A673 (cell line): ENCODE measurements at places on chromosomes 5 and 9. TPM values are rescaled to one million over a fixed set of nuclear protein-coding genes. Genes with fewer than 3 reads are reported as not detected.

ARL10 gene
- total RNA-seq, result 13.6 and 15.8 TPM in 2 replicates

IL13 gene
- total RNA-seq, result not detected in 2 replicates

- peak; percentile 68 for DNase-seq
Observed at GRCh38 chr5:154190595-154191304, at the start of gene GALNT10. GALNT10 (plus strand) TSS chr5:154190733; CDS start chr5:154190867, 134 bp downstream.

GRCh38 chr5:115801152-115801551 lies 15.3 kb downstream of the CDO1 start:
- DNase-seq, result no peak

DNA sequence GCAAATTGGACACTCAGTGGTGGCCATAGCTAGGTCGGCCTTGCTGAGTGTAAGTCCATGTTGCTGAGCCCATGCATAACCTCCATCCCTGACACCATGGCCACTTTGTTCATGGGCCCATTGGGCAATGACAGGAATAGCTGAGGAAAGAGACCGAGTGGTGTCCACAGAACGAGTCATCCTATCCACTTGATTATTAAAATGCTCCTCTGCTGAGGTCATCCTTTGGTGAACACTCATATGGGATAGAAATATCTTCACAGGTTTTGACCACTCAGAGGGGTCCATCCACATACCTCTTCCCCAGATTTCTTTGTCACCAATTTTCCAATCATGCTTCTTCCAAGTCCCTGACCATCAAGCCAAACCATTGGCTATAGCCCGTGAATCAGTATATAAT lies 63.6 kb downstream of the PPIC start:
- no peak for DNase-seq
